ENCODE measurements at places on chromosomes 2 and 18. TPM values are rescaled to one million over a fixed set of nuclear protein-coding genes. Genes with fewer than 3 reads are reported as not detected.

Gene ATOH8
- not detected for total RNA-seq

Gene TMEM247
- not detected for total RNA-seq

Gene SERPINB3
- not detected for total RNA-seq

Gene ZC3H6
- 11.1 TPM for total RNA-seq

Gene GAREM1
- not detected for total RNA-seq

Gene NEURL3
- total RNA-seq, result 2.2 TPM

Gene ABCB11
- total RNA-seq, result not detected

Gene ALLC
- total RNA-seq, result not detected

Gene DES
- total RNA-seq, result not detected

Gene CETN1
- not detected for total RNA-seq

Gene CDKL4
- not detected for total RNA-seq

Gene SLC40A1
- 1.6 TPM for total RNA-seq

Gene MPP4
- total RNA-seq, result not detected

Gene PAIP2B
- 2.5 TPM for total RNA-seq

Gene PROKR1
- not detected for total RNA-seq

Gene CRYGD
- total RNA-seq, result not detected

Gene TRIM54
- total RNA-seq, result not detected

Gene CD8A
- 1.7 TPM for total RNA-seq

Gene NGEF
- total RNA-seq, result not detected

Gene EFR3B
- total RNA-seq, result 1.2 TPM

Gene GALNT5
- 0.10 TPM for total RNA-seq

Gene SP140L
- total RNA-seq, result 71.2 TPM

Gene HOXD13
- not detected for total RNA-seq

Gene RTP5
- 0.09 TPM for total RNA-seq

Gene CCBE1
- 0.27 TPM for total RNA-seq

Gene GAL3ST2
- 0.16 TPM for total RNA-seq

Gene SCYGR6
- total RNA-seq, result not detected

Gene TXNDC2
- total RNA-seq, result not detected

Gene TFPI
- total RNA-seq, result not detected

Gene NCKAP1
- total RNA-seq, result 6.8 TPM

Gene PEX13
- total RNA-seq, result 20.7 TPM

Gene CHRNG
- total RNA-seq, result not detected

Gene KLHL14
- not detected for total RNA-seq

Gene ALPP
- 0.53 TPM for total RNA-seq

Gene NDC80
- total RNA-seq, result 117 TPM

Gene SERPINB4
- total RNA-seq, result not detected

Gene POTEJ
- total RNA-seq, result not detected

Gene LRATD1
- total RNA-seq, result not detected

Gene AFF3
- total RNA-seq, result 5.2 TPM

Gene E2F6
- total RNA-seq, result 7.9 TPM

Gene IL36G
- total RNA-seq, result not detected

Gene BCL2
- 56.5 TPM for total RNA-seq

Gene CDCA7
- 18.1 TPM for total RNA-seq

All from activated naive CD4-positive, alpha-beta T cell treated with anti-CD3 and anti-CD28 coated beads, Interleukin-2, amount 50 U/mL, for 72 hours (primary cell).